ENCODE measurements at places on chromosomes 3 and 15.

- DNase-seq: no peak
These were observed 11.4 kb downstream of the CCDC12 start for GRCh38 chr3:46965151-46965550.

GRCh38 chr3:136667081-136667480 is 85.1 kb downstream of the STAG1 start:
- no peak for DNase-seq

- no peak for DNase-seq
These were observed 182.6 kb downstream of the STAC start for GRCh38 chr3:36562945-36563344.

DNA sequence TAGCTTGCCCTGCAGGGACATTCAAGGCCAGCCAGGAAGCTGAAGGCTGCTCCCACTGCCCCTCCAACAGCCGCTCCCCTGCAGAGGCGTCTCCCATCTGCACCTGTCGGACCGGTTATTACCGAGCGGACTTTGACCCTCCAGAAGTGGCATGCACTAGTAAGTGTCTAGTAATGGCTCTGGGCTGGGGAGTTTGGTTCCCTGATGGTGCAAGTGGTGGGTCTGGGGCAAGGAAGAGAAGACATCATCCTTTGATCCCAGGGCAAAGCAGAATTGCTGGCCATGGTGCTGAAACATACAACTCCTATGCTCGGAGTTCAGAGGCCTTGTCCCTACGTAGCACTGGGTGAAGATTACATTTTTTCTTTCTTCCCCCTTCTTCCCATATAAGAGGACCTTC is 311.4 kb downstream of the EPHB1 start:
- DNase-seq: no peak

DNA sequence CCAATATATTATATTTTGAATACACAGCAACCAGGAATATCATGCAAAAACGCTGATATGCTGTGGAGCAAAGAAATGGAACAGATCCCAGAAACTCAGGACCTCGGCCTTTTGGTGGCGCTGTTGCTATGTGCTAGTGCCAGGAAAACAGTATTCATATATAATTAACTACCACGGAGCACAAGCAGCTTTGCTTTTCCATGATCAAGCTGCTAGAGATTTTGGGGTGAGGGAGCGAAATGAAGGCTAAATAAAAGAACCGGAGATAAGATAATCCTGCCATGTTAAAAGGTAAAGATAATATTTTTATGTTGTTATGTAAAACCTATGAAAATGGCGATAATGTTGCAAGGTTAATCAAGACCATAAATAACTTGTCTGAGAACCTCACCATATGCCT is 157.7 kb upstream of the FAM3D start:
- peak; percentile 12 for DNase-seq

GRCh38 chr3:157128771-157129681 is 30.9 kb downstream of the CCNL1 start:
- no peak for DNase-seq

GRCh38 chr3:131109156-131109555 is 82.5 kb downstream of the NEK11 start:
- DNase-seq: no peak

DNA sequence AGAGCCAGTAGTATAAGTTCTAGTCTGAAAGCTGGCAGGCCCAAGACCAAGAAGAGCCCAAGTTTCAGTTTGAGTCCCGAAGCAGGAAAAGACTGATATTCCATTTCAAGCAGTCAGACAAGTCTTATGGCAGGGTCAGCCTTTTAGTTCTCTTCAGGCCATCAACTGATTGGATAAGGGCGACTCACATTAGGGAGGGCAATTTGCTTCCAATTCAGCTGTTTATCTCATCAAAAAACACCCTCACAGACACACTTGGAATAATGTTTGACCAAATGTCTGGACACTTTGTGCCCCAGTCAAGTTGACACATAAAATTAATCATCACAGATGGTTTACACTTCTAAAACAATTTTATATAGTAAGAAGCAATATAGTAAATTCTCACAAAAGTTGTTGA is 69.7 kb downstream of the UBE2E2 start:
- no peak for DNase-seq

DNA sequence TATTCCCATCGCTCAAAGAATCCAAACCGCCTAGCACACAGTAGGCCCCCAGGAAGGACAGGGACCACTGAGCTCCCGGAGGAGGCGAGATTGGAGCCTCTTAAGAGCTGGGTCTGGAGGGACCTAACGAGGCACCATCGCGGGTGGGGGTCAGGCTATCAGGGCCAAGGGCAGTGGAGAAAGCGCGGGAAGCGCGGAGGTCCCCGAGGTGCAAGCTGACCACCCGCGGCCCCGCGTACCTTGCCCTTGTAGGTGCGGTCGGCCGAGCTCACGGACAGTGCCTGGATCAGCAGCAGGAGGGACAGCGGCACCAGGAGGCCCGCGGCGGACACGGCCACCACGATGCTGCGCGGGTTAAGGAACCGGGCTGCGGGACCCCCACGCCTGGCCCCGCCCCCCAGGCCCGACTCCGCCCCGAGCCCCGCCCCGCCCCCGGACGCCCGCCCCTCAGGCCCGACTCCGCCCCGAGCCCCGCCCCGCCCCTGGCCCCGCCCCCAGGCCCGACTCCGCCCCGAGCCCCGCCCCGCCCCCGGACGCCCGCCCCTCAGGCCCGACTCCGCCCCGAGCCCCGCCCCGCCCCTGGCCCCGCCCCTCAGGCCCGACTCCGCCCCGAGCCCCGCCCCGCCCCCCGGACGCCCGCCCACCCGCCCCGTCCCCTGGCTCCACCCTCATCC is 3.9 kb downstream of the ZDHHC19 start:
- no peak for DNase-seq

- DNase-seq: no peak
These were observed 499.8 kb downstream of the ROBO2 start for GRCh38 chr3:77539677-77540076.

DNA sequence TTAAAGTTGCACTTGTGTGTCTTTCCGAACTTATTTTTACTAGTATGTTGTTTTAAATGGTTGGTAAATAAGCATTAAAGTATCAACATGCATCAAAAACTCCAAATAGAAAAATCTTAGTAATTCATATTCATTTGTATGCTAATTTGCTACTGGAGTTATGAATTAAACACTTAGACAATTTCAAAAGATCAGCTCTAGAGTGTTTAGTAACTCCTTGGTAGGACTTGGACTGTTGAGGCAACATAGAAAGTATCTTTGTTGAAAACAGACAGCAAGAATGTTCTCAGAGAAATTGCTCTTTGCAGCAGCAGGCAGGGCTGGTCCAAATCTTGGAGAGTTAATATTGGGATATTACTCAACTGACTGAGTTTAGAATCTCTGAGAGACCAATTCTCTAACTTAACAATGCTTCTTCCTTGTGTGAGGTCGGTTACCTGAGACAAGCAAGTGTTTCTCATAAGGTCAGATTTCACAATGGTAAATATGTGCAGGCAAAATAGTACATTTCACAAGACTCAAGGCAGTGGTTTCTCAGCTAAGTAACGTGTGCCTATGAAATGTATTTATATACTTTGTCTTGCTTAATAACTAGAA is 147.8 kb upstream of the IL12A start:
- DNase-seq: no peak

GRCh38 chr3:137582484-137582883 is 181.6 kb upstream of the SOX14 start:
- DNase-seq: no peak

- DNase-seq: no peak
These were observed 76.1 kb upstream of the CMSS1 start for GRCh38 chr3:99741588-99741987.

DNA sequence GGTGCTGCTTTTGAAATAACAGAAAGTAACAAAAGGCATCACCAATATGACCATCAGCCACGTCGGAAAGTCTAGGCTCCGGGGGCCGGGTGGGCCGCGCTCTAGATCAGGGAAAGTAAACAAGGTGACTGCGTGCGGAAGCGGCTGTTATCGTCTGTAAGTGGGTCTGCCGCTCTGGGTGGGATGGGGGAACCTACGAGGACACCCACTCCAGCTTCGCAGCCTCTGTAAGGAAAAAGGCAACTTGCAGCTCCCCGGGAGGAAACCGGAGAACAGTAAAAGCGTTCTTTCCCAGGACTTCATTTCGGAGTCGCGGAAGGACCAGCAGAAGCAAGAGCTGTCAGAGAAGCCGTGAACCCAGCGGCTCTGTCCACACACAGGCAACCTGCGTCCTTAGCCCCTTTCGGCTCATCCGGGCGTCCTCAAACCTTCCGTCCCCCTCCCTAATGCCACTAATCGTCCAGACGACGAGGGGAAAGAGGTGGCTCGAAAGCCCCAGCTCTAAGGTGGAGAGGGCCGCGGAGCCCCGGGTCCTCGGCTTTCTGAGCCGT is 461 bp downstream of the XRN1 start:
- DNase-seq: peak; percentile 24

DNA sequence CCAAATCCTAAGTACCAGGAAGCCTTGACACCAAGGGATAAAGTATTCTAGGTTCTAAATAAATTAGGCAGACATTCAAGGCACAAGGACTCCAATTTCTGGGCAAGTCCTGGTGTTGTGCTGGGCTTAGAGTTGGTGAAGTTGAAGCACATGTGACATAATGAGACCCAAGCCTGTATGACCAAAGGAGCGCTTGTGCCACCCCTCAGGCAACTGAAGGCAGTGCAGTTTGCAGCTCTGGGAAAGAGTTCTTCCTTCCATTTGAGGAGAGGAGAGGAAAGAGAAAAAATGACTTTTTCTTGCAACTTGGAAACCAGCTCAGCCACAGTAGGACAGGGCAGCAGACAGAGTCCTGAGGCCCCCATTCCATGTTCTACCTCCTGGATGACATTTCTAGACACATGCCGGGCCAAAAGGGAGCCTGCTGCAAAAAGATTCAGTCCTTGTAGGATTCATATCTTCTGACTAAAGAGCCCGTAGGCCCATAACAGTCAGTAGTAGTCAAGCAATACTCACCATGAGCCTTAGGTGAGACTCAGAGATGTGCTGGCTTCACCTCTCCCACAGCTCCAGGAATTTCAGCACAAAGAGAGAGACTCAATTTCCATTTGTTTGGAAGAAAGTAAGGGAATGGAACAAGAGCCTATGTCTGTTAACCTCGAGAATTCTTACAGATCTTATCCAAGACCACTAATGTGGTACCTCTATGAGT is 588.8 kb upstream of the BCHE start:
- no peak for DNase-seq

DNA sequence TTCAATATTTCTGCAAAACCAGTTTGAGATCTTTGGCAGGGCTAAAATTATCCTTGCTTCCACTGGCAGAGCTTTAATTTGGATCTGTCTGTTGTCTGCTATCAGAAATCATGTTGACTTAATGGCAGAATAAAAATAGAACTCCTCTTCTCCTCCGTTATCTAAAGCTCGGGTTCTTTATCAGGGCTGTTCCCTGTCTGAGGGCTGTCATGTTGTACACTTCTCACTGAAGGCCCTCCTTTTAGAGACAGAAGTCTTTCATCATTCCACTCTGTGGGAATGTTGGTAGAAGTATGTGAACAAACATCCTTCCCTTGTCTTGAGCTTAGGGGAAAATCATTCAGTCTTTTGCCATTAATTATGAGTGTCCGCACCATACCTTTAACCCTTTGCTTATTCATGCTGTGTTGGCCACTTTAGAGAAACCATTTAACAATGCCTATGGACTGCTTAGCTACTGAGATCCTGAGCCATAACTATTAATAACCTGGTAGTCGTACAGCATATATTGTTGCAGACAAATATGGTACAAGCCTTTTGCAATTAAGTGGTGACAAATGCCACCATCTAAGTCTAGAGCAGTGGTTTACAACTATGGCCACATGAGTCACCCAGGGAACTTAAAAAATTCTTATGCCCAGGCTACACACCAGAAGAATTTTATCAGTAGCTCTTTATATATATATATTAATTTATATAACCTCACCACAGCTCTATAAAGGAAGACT is 226.0 kb upstream of the TPM1 start:
- DNase-seq: no peak

DNA sequence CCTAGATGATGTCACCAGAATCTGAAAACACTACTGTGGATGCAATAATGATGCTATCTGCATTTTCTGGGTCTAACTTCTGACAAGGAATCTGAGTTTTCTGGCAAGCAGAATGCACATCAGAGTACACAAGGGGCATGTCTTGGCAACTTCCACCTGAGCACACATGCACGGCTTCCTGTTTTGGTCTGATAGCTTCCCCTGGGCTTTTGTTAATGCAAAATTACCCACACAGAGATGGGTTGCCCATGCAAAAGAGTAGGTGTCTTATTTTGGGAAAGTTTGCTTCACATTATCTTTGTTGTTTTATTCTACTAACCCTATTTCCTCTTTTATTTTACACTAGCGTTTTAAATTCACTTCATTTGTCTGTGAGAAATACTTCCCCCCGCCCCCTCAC is 74.2 kb upstream of the SATB1 start:
- no peak for DNase-seq

GRCh38 chr15:68596691-68597090 is 17.9 kb downstream of the CORO2B start:
- DNase-seq: no peak

GRCh38 chr3:5136919-5137429 is 14.9 kb downstream of the ARL8B start:
- no peak for DNase-seq

All from NCI-H1105 (cell line).